ENCODE measurements at places on chromosomes 6 and 20.

GRCh38 chr6:80438772-80439171 is 332.3 kb downstream of the BCKDHB start:
- no peak for DNase-seq

GRCh38 chr6:155011809-155012291 is 16.7 kb downstream of the TIAM2 start:
- no peak for DNase-seq

DNA sequence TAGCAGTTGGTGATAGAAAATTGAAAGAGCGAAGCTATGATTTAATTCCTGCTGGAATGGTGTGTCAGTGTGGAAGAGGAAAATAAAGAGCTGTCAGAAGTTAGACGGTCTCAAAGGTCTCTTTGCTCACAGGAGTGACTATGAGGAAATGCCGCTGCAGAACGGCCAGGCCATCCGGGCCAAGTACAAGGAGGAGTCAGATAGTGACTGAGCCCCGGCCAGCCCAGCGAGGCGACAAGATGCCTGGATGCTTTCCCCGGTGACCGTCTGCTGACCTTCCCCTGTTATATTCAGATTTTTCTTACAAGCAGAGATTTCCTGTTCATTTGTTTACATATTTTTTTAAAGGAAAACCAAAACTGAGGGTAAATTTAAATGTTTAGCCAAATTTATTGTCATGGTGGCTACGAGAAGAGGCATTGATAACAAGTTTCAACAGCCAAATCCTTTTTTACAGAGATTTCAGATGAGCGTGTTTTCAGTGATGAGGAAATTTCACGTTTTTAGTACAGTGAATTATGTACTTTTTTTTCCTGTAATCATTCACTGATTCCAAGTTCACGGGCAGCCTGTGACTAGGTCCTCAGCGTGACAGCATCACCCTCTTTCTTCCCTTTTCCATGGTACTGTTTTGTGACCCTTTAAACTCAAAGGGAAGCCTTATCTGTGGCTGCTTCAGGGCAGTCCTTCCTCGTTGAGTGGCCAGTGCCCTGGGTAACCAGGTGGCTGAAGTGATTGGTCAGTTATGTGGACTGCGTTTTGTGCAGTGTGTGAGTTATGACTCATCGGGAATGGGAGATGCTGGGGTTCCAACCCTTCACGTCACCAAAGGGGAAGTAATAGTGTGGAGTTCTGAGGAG is 12.6 kb downstream of the DYNLT1 start:
- no peak for DNase-seq

DNA sequence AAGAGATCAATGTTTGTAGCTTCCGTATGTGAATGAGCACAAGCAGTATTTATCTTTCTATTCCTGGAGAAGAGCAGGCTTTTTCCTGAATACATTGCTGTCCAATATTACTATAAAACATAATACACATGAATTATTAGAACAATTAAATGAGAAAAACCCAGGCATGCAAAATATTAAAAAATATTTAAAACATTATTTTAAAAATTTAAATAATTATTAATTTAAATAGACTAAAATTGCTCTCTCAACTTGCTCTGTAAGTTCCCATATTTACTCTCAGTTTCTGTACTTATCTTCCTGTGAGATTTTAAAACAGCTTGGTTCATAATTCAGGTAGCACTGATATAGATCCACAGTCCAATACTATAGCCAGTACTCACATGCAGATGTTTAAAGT is 97.0 kb downstream of the PLCB1 start:
- no peak for DNase-seq

GRCh38 chr20:3551681-3552434 is 81.0 kb downstream of the ATRN start:
- no peak for DNase-seq

GRCh38 chr20:43749734-43750294 is 23.0 kb upstream of the GTSF1L start:
- DNase-seq: no peak

GRCh38 chr6:130907687-130908086 is 80.5 kb downstream of the SMLR1 start:
- no peak for DNase-seq

DNA sequence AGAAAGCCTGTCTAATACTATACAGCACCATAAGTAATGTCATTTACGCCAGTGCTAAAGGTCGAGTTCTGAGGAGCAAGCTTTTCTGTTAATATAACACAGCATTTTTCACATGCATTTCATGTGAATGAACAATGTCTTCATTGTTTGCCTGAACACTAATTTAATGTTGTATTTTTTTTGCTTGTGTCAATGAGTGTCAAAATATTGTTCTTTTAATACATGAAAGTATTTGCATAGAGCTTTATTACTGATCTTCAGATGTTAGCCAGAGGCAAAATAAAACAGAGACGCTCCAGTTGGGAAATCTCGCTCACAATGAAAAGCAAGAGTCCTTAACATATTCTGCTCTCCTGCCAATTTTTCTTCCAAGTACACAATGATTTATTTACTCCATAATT is 151.8 kb downstream of the FOXC1 start:
- no peak for DNase-seq

- no peak for DNase-seq
These were observed 899.0 kb downstream of the TFAP2A start for GRCh38 chr6:9515633-9516606.

DNA sequence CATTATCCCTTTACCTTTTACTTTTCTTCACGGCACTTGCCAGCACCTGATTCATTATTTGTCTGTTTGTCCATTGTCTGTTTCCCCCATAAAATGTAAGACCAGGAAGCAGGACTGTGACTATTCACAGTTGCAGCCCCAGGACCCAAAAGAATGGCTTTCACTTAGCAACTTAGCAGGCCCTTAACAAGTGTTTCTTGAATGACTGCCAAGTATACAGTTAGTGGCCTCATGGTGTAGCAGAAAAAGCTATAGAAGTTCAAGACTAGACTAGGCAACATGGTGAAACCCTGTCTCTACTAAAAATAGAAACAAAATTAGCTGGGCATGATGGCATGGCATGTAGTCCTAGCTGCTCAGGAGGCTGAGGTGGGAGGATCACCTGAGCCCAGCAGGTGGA is 4.3 kb downstream of the SLC26A8 start:
- DNase-seq: no peak

GRCh38 chr6:41028561-41029412 is 10.2 kb downstream of the UNC5CL start:
- no peak for DNase-seq

- DNase-seq: no peak
These were observed 40.3 kb upstream of the ANGPT4 start for GRCh38 chr20:956330-956951.

GRCh38 chr6:22062807-22063408 is 233.9 kb downstream of the PRL start:
- no peak for DNase-seq

GRCh38 chr20:17431621-17432364 is 99.4 kb downstream of the BFSP1 start:
- DNase-seq: no peak

DNA sequence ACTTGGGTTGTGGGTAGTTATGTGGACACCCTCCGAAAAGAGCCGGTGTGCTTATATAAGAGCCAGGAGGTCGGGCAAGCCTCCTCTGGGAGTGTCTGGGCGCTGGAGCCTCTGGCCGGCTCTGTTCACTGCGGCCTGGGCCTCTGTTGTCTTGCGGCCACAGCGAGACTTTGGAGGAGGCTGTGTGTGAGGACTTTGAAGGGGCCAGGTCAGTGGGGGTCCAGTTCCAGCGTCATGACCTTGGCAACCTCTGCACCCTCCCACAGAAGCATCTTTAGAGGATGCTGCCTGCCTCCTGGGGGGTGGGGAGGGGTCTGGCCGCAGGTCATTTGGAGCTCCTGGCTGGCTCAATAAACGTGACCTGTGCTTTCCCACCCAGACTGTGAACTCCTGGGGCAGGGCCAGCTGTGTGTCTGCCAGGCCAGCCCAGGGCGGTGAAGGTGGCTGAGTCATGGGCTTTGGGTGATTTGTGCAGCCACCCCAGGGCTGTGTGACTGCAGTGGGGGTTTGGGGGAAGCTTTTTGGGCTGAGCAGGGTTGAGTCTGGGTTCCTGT is 1.2 kb downstream of the TCEA2 start:
- no peak for DNase-seq

DNA sequence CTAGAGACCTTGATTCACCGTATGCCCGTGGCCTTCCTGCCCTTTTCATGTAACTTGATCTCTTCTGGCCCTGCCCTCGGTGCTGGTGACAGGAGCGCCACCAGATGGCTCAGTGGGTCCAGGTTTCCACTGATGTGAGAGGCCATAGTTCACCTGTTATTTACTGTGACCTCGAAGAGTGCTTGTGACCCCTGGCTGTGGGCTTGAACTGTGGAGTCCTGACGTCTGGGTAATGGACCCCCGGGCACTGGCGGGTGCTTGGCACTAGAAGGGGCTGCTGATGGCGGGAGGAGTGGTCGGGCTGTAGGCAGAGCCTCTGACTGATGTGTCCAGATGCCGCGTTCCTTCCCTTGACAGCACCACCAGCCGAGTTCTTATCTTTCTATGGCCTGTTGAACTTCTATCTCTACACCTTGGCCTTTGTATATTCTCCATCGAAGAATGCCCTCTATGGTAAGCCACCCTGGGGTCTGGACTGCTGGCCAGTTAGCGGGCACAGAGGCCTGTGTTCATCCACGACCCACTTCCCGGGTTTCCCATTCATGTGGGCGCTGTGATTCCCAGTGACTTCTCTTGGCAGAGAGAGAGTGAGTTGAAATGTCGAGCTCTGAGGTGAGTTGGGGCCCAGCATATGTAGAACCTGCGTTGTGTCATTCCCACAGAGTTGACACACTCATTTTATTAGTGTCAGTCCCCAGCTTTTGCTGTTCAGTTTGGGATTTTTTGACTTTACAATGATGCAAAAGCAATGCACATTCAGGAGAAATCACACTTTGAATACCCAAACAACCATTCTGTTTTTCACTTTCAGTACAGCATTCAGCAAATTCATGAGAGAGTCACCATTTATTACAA is 14.9 kb downstream of the DYNLT1 start:
- DNase-seq: no peak

GRCh38 chr20:43681991-43682410 is 15.1 kb downstream of the MYBL2 start:
- no peak for DNase-seq

DNA sequence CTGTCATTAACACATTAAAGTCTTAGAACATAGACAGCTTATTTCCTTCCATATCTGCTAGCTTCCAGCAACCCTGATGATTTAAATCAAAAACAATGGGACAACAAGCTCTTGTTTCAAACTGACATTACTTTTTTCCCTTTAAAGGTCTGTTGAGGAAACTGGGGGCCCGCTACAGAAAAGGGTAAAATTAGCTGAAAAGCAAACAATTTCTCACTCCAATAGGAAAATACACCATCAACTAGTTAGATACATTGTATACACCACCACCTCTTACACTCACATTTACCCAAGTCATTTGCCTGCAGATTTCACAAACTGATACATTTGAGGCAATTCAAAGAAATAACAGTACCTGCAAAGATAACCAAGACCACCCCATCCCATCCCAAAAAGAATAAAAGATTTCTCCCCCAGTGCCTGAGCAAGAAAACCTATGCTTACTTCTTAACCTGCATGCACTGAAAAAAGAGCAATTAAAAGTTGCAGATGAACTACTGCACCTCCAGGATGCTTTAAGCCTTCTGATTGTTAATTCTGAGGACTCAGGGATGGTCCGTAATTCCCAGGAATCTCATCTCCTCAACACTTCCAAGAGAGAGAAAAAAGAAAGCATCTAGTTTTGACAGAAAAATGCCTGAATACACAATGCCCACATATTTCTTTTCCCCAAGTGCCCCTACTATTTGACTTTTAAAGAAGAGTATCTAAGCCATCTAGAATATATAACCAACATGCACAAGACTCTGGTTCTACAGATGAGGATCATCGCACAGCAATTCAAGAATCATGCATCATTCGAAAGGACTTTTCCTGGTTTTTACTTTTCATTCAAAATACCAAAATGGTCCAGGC is 5.6 kb downstream of the ZMYND8 start:
- DNase-seq: no peak

GRCh38 chr6:133099573-133099972 is 141.6 kb upstream of the EYA4 start:
- no peak for DNase-seq

- DNase-seq: no peak
These were observed 19.3 kb upstream of the NEDD9 start for GRCh38 chr6:11251553-11252360.

DNA sequence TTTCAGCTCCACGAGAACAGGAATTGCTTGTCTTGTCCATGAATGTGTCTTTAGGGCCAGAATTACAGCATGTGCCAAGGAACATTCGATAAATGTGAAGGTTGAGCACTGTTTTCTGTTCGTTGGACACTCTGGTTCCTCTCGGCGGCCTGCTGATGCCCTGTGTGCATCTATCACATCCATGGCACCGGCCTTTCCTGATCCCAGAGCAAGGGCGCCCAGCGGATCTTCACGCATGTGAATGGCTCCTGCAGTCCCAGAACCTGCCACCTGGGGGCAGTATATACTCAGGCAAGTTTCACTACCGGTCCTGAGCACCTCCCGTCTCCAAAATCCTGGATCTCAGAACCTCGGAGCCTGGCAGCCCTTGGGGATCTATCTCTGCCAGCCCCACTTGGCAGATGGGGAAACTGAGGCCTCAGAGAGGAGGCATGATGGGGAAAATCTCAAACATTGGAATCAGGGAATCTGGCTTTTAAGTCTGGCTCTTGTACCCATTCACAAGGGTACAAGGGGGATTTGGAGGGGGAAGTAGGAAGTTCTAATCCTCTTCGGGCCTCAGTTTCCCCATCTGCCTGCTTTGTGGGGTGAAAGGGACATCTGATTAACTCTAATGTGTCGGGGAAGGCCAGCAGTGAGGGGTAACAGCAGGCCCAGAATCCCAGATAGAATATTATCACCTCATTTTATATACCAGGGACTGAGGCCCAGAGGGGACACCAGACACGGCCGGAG is 4.3 kb upstream of the CEBPB start:
- no peak for DNase-seq

- DNase-seq: no peak
These were observed 36.0 kb downstream of the SPDEF start for GRCh38 chr6:34519971-34520644.

- no peak for DNase-seq
These were observed 40.0 kb downstream of the IRF4 start for GRCh38 chr6:431504-431903.

DNA sequence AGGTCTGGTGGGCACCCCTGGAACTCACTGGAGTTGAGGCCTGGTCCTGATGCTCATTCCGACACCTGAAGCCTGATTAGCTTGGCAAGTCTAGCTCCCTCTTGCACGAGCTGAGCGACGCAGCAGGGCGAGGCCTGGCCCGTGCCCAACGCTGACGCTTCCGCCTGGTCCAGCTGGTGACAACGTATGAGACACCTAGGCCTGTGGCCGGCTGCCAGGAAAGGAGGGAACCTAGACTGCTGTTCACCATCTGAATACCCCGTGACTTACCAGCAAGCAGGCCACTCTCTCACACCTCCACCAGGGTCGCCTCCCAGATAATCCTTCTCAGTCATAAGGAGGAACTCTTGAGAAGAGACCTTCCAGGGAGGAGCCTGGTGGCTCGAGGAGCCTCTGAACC is 24.5 kb downstream of the YTHDF1 start:
- DNase-seq: no peak

- no peak for DNase-seq
These were observed 125.8 kb downstream of the LY86 start for GRCh38 chr6:6714118-6714897.

GRCh38 chr6:53837865-53838769 is 43.3 kb downstream of the LRRC1 start:
- no peak for DNase-seq
